Activated CD4-positive, alpha-beta T cell treated with anti-CD3 and anti-CD28 coated beads, Interleukin-2, amount 50 U/mL, for 48 hours (primary cell): ENCODE measurements at places on chromosomes 7 and 10.

GRCh38 chr7:20785157-20786048, 1.3 kb downstream of the SP8 start:
- DNase-seq: no peak

GRCh38 chr10:72323771-72324191, 30.9 kb downstream of the DNAJB12 start:
- DNase-seq: no peak

GRCh38 chr7:28411876-28412662, at the start of gene CREB5:
TSS of gene CREB5 (plus strand) at chr7:28412518. CDS start at chr7:28412915, 397 bp downstream.
- no peak for DNase-seq

- no peak for DNase-seq
Measured at GRCh38 chr7:110010359-110010758, 1080.6 kb upstream of the LRRN3 start.

- DNase-seq: no peak
Measured at GRCh38 chr7:20408467-20408826, 77.7 kb downstream of the ITGB8 start.

DNA sequence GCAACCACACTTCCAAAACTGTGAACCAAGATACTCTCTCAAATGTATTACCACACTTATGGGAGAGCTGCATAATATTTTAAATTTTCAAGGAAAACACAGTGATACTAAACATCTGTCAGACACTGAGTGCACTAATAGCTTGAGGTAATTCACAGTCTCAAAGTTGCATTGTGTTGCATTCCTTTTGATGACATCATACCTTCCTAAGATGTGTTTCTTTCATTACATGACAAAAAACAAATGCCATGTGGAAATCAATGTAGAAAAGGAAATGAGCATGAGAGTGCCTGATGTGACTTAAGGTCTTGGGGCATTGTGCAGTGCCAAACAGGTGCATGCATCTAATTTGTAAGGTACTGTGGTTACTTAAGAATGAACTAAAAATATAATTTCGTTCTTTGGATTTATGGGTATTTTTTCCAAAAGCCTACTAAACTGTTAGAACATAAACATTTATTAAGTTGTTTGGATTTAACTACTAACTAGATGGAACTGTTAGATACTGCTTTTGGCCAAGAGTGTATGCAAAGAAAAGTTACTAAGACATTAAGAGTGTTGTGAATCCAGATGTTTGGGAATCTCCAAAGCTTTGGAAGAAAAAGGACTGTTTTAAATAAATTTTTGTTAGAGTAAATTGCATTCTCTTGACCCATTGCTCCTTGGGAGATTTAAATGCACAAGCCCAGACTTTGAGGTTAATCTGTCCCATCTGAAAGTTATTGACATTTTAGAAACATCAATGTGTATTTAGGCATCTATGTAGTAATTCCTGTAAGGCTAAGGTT, 496.2 kb upstream of the SEMA3D start:
- no peak for DNase-seq

- DNase-seq: no peak
Measured at GRCh38 chr10:110813743-110814472, 57.8 kb upstream of the PDCD4 start.

- DNase-seq: no peak
Measured at GRCh38 chr10:5484205-5484604, 15.2 kb downstream of the CALML5 start.

DNA sequence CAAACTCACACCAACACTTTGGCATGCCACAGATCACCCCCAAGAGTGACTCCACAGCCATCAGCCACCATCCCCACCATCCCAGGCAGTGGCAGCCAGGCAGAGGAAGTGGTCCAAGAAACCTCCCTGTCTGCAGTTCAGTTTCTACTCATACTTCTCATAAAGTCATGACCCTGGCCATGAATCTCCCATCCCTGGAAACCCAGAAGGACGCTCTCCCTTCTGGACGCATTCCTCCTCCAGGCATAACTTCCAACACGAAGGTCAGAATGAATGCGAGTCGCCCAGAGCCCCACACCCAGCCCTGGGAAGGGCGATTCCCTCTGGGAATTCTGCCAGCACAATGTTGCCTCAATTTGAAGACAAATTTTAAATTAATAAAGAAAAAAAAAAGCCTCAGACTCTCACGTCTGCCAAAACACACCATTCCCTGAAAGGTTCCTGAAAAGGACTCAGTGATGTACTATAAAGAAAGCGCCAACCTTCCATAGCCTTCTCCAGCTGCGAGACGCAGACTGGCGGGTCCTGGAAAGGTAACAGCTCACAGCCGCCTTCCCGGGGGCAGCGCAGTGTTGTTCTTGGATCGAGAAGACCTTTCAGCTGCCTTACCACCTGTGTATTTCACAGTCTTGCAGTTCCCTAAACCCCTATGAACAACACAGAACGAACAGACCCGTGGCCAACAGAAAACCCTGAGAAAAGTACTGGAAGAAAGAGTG, 307.6 kb downstream of the FRMD4A start:
- no peak for DNase-seq

DNA sequence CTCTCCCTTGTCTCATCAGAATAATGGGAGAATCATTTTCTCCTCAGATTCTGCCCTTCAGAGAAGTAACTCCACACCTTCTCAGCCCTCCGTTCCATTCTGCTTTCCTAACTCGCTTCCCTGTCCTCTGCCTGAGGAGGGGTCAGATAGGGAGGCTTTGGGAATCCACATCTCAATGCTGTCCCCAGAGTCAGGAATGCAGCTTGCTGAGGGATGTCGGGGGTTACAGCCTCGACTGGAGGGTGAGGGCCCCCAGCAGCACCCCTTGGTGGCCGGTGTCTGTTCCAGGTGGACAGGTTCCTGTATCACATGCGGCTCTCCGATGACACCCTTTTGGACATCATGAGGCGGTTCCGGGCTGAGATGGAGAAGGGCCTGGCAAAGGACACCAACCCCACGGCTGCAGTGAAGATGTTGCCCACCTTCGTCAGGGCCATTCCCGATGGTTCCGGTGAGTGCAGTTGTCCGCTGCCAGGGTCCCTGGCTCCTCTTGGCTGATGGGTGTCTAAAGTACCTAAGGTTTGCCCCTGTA, 6.9 kb downstream of the HKDC1 start:
- no peak for DNase-seq

GRCh38 chr10:824497-824896, 107.0 kb downstream of the LARP4B start:
- no peak for DNase-seq

DNA sequence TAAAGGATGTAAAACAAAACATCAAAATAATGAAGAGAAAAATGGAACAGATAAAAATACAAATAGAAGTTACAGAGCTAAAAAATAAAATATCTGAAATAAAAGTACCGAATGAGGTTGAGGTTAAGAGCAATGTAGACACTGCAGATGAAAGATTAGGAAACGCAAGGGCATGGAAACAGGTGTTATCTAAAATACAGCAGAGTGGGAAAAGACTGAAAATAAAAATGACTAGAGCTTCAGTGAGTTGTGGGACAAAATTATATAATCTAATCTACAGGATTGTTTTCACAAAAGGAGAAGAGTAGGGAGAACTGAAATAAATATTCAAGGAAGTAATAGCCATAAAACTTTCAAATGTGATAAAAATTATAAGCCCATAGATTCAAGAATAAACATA, 123.8 kb downstream of the PTEN start:
- no peak for DNase-seq

DNA sequence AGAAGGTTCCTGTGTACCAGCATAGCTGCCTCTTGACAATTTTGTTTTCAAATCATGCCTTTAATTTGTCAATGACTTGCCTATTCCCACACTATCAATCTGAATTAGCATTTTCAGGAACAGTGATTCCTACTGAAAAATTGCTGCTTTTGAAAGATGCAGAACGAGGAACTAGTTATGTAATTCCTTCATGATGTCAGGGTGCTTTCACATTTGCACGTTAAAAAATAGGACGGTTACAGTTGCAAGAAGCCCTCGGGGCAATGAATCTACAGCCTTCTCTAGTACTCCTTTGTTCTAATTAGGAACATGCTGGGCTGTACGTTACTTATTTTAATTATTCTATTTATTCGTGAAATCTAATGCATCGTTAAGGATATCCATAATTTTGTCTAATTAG, 253.9 kb downstream of the OTUD1 start:
- DNase-seq: no peak

- DNase-seq: no peak
Measured at GRCh38 chr7:111205251-111205650, 114.3 kb downstream of the LRRN3 start.

DNA sequence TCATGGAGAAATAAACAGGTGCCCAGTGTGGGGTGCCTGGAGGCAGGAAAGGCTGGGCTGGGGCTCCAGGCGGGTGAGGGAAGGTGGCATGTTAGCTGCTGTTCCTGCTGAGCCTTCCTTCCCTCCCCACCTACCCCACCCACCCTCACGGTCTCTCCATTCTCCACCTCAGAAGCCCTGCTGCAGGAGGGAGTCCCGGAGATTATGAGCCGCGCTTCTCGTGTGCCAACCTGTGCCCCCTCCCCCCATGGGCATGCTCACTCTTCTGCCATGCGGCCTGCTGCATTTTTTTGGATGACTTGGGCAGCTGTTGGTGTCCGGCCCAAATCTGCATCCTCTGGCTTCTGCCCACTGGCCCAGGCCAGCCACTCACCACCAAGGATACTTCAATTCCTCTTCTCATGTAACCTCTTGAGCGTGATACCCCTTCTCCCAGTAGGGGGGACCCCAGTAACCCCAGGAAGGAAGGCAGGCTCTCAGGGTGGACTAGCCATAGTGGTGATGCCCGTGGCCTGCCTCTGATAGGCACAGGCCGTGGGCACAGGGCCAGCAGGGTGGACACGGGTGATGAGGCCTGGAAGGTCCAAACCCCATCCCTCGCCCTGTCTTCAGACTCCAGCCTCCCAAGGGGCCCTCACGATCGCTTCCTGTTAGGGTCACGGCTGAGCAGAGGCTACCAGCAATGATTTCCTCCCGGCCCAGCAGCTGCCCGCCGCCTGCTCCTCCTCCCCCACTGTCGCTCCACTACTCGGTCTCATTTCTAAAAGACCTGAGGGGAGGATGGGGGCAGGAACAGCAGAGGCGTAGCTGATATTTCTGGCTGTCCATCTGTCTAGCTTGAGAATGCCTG, 27.8 kb downstream of the UNC5B start:
- no peak for DNase-seq

DNA sequence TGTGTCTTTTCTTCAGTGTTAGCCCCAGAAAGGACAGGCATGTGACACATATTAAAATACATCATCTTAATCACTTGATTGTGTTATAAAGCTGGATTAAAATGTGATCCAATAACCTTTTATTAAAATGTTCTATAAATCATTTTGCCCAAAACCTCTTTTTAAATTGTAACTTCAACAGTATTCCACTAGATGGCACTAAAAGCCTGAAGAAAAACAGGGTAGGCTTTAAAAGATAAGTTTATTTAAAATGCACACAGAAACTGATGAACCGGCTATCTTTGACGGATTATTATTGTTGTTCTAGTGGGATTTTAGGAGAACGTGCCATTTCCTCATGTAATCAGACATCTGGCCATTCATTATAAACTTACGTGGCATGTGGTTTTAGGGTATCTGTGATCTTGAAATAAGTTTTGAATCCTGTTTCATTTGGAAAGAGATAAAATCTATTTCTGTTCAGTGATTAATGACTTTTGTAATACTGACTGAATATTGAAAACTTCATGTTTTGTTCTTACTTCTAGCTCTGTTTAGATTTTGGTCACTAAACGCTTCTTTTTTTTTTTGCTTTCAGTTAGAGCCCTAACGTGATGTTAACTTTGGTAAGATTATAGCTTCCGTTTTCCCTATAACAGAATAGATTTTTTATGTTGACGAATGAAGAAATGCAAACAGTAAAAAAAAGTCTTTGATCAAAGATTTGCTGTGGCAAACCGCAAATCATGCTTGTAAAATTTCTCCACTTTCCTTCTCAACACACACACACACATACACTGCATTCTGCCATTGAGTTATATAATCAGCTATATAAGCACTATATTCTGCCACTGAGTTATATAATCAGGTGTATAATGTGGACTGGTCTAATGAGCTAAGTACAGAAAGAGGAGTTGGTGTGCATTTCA, 13.6 kb downstream of the VPS50 start:
- no peak for DNase-seq

GRCh38 chr7:38554586-38554985, 76.6 kb downstream of the AMPH start:
- no peak for DNase-seq
